ENCODE measurements at places on chromosomes 7 and 10.

GRCh38 chr10:49281461-49281860 is 17.5 kb upstream of the C10orf71 start:
- DNase-seq, result no peak

GRCh38 chr10:98217801-98218200 is 50.2 kb downstream of the LOXL4 start:
- DNase-seq, result no peak

DNA sequence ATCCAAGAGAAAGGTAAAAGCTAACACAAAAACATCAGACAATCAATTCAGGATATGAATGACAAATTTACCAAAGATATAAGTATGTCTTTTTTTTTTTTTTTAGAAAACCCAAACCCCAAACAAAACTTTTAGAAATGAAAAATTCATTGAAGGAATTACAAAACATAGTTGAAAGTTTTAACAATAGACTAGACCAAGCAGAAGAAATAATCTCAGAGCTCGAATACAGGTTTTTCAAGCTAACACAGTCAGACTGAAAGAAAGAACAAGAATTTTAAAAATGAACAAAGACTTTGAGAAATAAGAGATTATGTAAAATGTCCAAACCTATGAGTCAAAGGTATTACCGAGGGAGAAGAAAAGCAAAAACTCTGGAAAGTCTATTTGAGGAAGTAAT is 198.3 kb upstream of the SLC26A5 start:
- no peak for DNase-seq

DNA sequence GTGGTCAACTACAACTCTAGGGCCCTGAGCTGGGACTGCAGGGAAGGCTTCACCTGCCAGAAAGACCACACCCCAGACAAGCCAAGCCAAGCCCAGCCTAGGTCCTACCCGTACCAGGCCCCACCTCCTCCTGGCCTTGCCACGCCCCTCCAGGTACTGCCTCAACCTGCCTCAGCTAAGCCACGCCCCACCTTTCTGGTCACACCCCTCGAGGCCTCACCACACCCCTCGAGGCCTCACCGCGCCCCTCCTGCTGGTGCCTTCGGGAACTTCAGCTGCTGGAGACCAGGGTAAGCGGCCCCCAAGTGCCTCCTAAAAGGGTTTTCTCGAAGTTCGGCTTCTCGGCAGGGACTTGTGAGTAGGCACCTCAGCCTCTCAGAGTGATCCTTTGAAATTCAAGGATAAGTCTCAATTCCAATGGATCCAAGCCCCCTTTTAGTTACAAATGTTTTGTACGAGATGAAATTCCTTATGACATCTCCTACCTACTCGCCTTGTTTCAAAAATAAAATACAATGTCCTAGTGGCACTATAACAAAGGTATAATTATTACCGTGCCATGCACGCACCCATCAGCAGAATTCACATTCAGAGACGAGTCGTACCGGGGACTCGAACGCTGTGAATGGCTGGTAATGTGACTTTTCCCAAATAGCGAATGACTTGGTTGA is 171.2 kb downstream of the ARHGAP21 start:
- DNase-seq, result no peak
